ENCODE measurements at places on chromosomes 1 and 21. TPM values are rescaled to one million over a fixed set of nuclear protein-coding genes. Genes with fewer than 3 reads are reported as not detected.

DNA sequence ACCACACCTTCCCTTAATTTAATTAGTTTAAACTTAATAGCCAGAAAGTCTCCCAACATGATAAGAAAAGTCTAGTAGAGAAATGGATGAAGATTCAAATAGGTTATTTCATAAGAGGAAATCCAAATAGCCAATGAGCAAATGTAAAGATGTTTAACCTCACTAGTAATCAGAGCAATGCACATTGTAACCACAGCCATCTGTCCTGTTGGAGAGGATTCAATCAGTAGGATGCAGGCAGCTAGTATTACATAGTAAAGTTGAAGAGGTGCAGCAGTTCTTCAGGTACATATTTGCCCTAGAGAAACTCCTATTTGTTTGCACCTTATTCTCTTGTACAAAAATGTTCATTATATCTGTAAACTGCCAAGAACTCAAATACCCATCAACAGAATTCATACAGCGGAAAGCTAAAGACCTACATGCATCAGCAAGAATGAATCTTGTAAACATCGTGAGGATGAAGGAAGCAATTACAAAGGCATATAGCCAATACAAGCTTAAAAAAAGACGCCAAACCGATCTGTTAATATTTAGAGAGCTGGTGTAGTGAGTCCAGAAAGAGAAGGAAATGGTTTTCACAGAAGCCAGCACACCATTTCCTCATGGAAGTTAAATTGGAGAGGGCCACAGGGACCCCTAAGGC, 27.9 kb downstream of the DIP2A start:
- DNase-seq: no peak

DNA sequence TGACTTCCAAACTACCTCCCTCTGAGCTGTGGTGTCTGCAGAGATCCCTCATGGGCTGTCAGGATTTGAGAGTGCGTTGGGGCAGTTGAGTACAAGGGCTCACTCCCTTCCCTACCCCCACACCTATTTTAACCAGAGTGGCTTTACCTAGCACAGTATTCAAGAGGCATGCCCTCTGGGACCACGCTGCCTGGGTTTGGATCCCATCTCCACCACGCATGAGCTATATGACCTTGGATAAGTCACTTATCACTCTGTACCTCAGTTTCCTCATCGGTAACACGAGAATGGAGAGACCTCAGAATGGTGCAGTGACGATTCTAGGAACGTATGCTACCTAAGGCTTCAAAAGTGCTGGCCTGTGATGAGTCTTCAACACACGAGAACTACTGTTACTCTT, 147.3 kb upstream of the WNT4 start:
- no peak for DNase-seq

MAB21L3 gene
- polyA plus RNA-seq: 1.9 TPM

TNFRSF4 gene
- polyA plus RNA-seq: 1.1 TPM

OLIG2 gene
- 0.13 TPM for polyA plus RNA-seq

DNA sequence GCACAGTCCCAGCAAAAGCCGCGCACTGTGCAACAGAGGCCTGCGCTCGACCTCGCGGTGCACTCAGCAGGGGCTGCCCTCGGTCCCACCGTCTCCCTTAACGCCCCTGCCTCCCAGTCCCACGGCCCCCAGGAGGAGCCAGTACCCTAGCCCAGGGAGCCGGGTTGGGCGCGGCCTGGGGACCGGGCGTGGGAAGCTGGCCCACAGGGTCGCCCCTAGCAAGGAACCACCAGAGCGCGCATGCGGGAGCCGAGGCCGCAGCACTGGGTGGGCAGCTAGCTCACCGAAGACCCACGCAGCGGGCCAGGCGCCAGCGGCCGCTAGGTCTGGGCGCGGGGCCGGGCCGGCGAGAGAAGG, 21.6 kb upstream of the ZNF678 start:
- DNase-seq: no peak

- DNase-seq: no peak
These were observed 9.2 kb upstream of the UQCRHL start for GRCh38 chr1:15816674-15817073.

Measured in renal cortex interstitium (tissue), 15 donors.